ENCODE measurements at places on chromosomes 2 and 18. TPM values are rescaled to one million over a fixed set of nuclear protein-coding genes. Genes with fewer than 3 reads are reported as not detected.

GRCh38 chr2:144832048-144832447, 312.1 kb upstream of the ZEB2 start:
- ATAC-seq: no peak
- H3K27ac ChIP-seq: no peak overlapping the region
- H3K27me3 ChIP-seq: no peaks in the 10 kb centered on the region
- H3K4me3 ChIP-seq: no peak overlapping the region
- H3K36me3 ChIP-seq: no peaks in the 10 kb centered on the region

- no peak for ATAC-seq
- H3K4me3 ChIP-seq: no peak overlapping the region
- H3K27ac ChIP-seq: no peak overlapping the region
- no peaks in the 10 kb centered on the region for H3K4me1 ChIP-seq
- H3K36me3 ChIP-seq: no peaks in the 10 kb centered on the region
Measured at GRCh38 chr18:33959609-33960008, 265.1 kb downstream of the NOL4 start.

- ATAC-seq: no peak
- H3K36me3 ChIP-seq: no peaks in the 10 kb centered on the region
- H3K27me3 ChIP-seq: no peaks in the 10 kb centered on the region
- H3K27ac ChIP-seq: no peak overlapping the region
Measured at GRCh38 chr2:88930659-88931058, 239.2 kb downstream of the RPIA start.

- H3K4me3 ChIP-seq: peak overlapping the region; percentile 12
- no peaks in the 10 kb centered on the region for H3K27me3 ChIP-seq
- H3K27ac ChIP-seq: peak overlapping the region; percentile 30
- ATAC-seq: peak; percentile 88
Measured at GRCh38 chr2:204315236-204315662, 230.0 kb upstream of the PARD3B start.

The EIPR1 gene
- 26.8 TPM for total RNA-seq

DNA sequence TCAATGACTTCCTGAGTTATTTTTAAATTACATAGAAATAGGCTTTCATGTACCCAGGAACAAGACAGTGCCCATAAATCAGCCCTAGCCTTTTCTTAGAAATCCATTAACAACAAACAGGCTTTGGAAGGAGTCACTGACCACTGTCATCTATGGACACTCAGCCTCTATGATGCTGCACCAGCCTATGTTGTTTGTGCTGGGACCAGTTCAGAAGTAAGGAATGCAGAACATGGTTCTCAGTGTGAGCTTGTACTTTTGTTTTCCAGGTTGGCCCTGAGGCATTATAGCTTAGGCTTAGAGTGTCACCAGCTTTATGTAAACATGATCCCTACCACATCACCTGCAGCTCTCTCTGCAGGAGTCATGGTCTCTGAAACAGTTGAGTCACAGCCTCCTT, 335.7 kb upstream of the CDH7 start:
- no peaks in the 10 kb centered on the region for H3K27me3 ChIP-seq
- no peak overlapping the region for H3K27ac ChIP-seq
- ATAC-seq: no peak
- no peaks in the 10 kb centered on the region for H3K4me1 ChIP-seq
- H3K36me3 ChIP-seq: no peaks in the 10 kb centered on the region

DNA sequence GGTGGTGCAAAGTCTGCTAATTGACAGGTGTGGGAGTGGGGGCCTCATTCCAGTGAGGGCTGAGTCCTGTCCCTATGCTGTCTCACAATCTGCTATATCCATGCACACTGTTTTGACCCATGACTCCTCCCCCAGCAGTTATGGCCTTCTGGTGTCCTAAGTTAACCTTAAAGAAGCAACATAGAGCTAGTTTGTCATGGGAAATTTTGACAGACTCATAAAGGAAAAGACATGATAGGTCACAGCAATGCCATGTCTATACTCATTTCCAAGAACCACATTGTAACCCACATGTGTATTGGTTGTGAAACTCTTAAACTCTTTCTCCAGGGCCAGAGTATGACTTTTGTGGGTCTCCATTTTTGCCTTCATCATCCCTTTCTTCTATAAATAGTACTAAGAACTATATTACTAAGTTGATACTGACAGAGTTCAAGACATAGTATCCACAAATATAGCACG, 78.2 kb upstream of the SLC1A4 start:
- H3K27me3 ChIP-seq: no peaks in the 10 kb centered on the region
- no peaks in the 10 kb centered on the region for H3K4me1 ChIP-seq
- H3K27ac ChIP-seq: no peak overlapping the region
- no peak for ATAC-seq
- H3K36me3 ChIP-seq: no peaks in the 10 kb centered on the region

The CD207 gene
- 0.92 TPM for total RNA-seq

GRCh38 chr2:230416061-230416721, at the start of gene SP100:
Gene SP100, plus strand, starts transcription at chr2:230416201. Its CDS starts 96 bp downstream, at chr2:230416297.
- no peaks in the 10 kb centered on the region for H3K27me3 ChIP-seq

- no peak for ATAC-seq
- H3K4me3 ChIP-seq: no peak overlapping the region
- no peaks in the 10 kb centered on the region for H3K36me3 ChIP-seq
- H3K4me1 ChIP-seq: no peaks in the 10 kb centered on the region
- H3K27me3 ChIP-seq: peaks cover 7% of the 10 kb centered on the region
Measured at GRCh38 chr2:231910771-231911170, 15.4 kb downstream of the NPPC start.

DNA sequence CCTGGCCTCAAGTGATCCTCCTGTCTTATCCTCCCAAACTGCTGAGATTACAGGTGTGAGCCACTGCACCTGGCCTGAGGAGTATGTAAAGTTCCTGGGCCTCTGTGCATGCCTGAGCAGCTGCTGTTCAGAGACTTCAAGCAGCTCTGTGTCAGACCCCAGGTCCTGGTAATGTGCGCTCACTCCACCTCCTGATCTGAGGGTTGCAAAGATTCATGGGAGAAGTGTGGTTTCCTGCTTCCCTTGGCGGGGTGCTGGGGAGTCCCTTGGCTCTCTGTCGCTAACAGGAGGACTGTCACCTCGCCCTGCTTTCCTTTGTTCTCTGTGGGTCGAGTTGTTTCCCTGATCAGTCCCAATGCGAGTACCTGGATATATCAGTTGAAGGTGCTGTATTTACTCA, 8.6 kb upstream of the IL36A start:
- no peak for ATAC-seq
- H3K4me1 ChIP-seq: no peaks in the 10 kb centered on the region
- no peaks in the 10 kb centered on the region for H3K36me3 ChIP-seq

The TAF1B gene
- total RNA-seq: 9.5 TPM

- H3K27ac ChIP-seq: no peak overlapping the region
- no peak overlapping the region for H3K4me3 ChIP-seq
- H3K27me3 ChIP-seq: peaks cover 11% of the 10 kb centered on the region
- peaks cover 4% of the 10 kb centered on the region for H3K4me1 ChIP-seq
- no peaks in the 10 kb centered on the region for H3K36me3 ChIP-seq
Measured at GRCh38 chr2:130336150-130336876, 6.4 kb upstream of the IMP4 start.

- H3K4me1 ChIP-seq: no peaks in the 10 kb centered on the region
- no peak overlapping the region for H3K4me3 ChIP-seq
- H3K36me3 ChIP-seq: no peaks in the 10 kb centered on the region
- no peaks in the 10 kb centered on the region for H3K27me3 ChIP-seq
Measured at GRCh38 chr2:149650006-149650405, 62.4 kb upstream of the MMADHC start.

The ZNF396 gene
- 3.2 TPM for total RNA-seq

The MBD2 gene
- 40.4 TPM for total RNA-seq

GRCh38 chr2:73084971-73085370, 13.5 kb upstream of the SFXN5 start:
- no peaks in the 10 kb centered on the region for H3K4me1 ChIP-seq
- H3K4me3 ChIP-seq: no peak overlapping the region
- H3K27ac ChIP-seq: no peak overlapping the region
- no peaks in the 10 kb centered on the region for H3K27me3 ChIP-seq
- ATAC-seq: no peak
- peaks cover 51% of the 10 kb centered on the region for H3K36me3 ChIP-seq

GRCh38 chr2:111161971-111162370, 41.3 kb downstream of the BCL2L11 start:
- peaks cover 4% of the 10 kb centered on the region for H3K4me1 ChIP-seq
- ATAC-seq: peak; percentile 79
- H3K36me3 ChIP-seq: peaks cover 30% of the 10 kb centered on the region

GRCh38 chr2:127586746-127587295, 51.3 kb downstream of the MYO7B start:
- no peaks in the 10 kb centered on the region for H3K27me3 ChIP-seq
- no peak overlapping the region for H3K4me3 ChIP-seq
- H3K27ac ChIP-seq: no peak overlapping the region

DNA sequence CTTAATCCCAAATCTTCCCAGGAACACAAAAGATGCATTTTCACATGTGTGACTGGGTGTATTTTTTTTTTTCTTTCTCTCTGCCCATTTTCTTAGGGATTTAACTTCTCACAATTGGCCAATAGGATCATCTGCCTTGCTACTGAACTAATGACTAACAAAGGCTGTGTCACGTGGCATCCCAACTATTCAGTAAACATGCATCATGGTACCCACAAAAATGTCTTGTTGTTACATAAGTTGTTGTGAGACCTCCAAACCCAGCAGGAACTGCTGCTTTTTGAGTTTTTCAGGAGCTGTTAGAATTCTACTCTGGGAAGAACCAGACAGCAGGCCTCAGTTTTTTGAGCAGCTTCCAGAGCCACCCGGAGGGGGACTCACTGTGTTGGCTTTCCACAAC, 31.9 kb downstream of the GAD1 start:
- H3K27me3 ChIP-seq: no peaks in the 10 kb centered on the region
- no peak overlapping the region for H3K27ac ChIP-seq
- H3K4me3 ChIP-seq: no peak overlapping the region
- H3K4me1 ChIP-seq: no peaks in the 10 kb centered on the region

DNA sequence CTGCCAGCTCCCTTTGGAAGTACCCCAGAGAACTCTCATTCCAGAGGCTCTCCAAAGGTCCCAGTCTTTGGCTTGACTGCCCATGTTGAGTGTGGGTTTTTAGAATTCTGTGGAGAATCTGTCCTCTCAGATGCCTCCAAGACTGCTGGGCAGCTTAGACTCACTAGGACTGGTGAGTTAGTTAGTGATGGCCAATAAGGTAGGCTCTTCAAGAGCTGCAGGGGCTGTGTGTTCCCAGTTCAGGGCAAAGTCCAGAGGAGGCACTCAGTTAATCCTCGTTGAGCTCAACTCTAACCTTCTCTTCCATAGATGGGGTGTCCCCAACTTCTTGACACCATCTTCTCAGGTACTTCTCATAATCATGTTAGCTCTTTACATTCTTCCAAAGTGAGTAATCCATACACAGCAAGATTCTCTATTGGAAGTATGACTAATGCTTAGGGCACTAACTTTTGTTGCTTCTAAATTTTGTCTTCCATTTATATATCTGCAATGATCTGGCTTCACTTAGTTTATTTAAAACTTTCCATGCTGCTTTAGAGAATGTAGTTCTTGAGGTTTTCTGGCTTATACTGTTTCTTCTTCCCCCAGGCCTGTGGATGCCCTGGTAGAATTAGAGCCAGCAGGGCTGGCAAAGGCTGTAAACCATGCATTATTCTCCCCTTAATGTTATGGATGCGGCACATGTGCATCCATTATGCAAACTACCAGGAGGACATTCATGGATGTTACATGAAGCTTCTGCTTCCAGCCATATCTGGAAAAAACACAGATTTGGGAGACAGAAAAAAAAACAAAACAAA, 88.9 kb downstream of the POLE4 start:
- H3K4me3 ChIP-seq: no peak overlapping the region
- H3K4me1 ChIP-seq: peaks cover 1% of the 10 kb centered on the region
- H3K36me3 ChIP-seq: no peaks in the 10 kb centered on the region
- ATAC-seq: no peak
- no peaks in the 10 kb centered on the region for H3K27me3 ChIP-seq

- H3K4me1 ChIP-seq: peaks cover 4% of the 10 kb centered on the region
- no peak for ATAC-seq
- no peak overlapping the region for H3K4me3 ChIP-seq
- H3K27ac ChIP-seq: no peak overlapping the region
- no peaks in the 10 kb centered on the region for H3K36me3 ChIP-seq
Measured at GRCh38 chr18:79581911-79582310, 97.7 kb upstream of the CTDP1 start.

- peaks cover 18% of the 10 kb centered on the region for H3K4me1 ChIP-seq
- no peaks in the 10 kb centered on the region for H3K36me3 ChIP-seq
- ATAC-seq: no peak
- H3K27ac ChIP-seq: no peak overlapping the region
- H3K27me3 ChIP-seq: no peaks in the 10 kb centered on the region
Measured at GRCh38 chr2:99470957-99471356, 18.9 kb downstream of the REV1 start.

The FAM237A gene
- total RNA-seq: not detected

DNA sequence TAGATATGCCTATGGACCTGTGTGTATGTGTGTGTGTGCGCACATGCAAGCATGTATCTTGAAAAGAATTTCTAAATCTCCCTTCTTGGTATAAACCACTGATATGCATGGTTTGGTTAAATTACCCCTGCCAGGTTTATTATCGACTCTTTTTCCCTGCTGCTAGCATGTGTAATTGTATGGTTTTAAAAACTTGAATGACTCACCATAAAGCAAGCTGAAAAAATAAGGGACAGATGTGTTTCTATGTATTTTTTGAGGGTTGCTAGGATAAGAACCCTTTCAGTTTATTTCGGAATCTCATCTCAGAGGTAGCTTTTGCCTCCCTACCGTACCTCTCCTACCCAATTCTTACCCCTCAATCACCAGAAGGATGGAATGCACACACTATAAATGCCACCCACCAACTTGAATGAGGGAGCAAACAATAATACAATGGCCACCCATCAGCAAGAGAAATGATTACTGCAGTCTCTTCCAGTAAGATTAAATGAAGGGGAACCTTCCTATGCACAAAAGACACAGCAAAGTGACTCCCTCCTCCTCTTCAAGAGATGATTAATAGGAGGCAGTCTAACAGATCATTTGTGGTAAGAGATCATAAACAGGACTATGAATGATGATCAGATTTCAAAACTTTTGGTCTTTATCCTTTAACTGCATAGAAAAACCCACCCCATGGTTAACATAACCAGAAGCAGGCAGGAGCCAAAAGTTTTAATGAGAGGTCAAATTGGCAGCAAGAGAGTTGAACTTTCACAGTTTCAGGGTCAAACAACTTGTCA, 357.2 kb downstream of the SATB2 start:
- no peaks in the 10 kb centered on the region for H3K36me3 ChIP-seq
- no peak overlapping the region for H3K27ac ChIP-seq
- H3K27me3 ChIP-seq: no peaks in the 10 kb centered on the region

The DTNA gene
- 254 TPM for total RNA-seq

GRCh38 chr2:212052412-212053159, 486.0 kb downstream of the ERBB4 start:
- H3K27ac ChIP-seq: no peak overlapping the region
- no peak overlapping the region for H3K4me3 ChIP-seq
- H3K27me3 ChIP-seq: no peaks in the 10 kb centered on the region
- ATAC-seq: no peak
- H3K4me1 ChIP-seq: no peaks in the 10 kb centered on the region
- H3K36me3 ChIP-seq: no peaks in the 10 kb centered on the region

- H3K4me3 ChIP-seq: no peak overlapping the region
- no peaks in the 10 kb centered on the region for H3K36me3 ChIP-seq
- H3K4me1 ChIP-seq: no peaks in the 10 kb centered on the region
- no peak overlapping the region for H3K27ac ChIP-seq
Measured at GRCh38 chr2:101401906-101402305, 14.6 kb upstream of the CREG2 start.

- no peaks in the 10 kb centered on the region for H3K27me3 ChIP-seq
- no peaks in the 10 kb centered on the region for H3K4me1 ChIP-seq
- no peak overlapping the region for H3K27ac ChIP-seq
- no peak overlapping the region for H3K4me3 ChIP-seq
Measured at GRCh38 chr18:44047585-44047984, 633.1 kb upstream of the SETBP1 start.

The LIMS3 gene
- 3.7 TPM for total RNA-seq

GRCh38 chr2:241851325-241852115, 7.2 kb downstream of the PDCD1 start:
- H3K36me3 ChIP-seq: no peaks in the 10 kb centered on the region
- H3K27ac ChIP-seq: no peak overlapping the region
- ATAC-seq: no peak
- H3K27me3 ChIP-seq: peaks cover 3% of the 10 kb centered on the region
- H3K4me1 ChIP-seq: peaks cover 9% of the 10 kb centered on the region

All from gastroesophageal sphincter (tissue), 4 donors.